T-helper 22 cell (primary cell): ENCODE measurements at places on chromosomes 3 and 15.

DNA sequence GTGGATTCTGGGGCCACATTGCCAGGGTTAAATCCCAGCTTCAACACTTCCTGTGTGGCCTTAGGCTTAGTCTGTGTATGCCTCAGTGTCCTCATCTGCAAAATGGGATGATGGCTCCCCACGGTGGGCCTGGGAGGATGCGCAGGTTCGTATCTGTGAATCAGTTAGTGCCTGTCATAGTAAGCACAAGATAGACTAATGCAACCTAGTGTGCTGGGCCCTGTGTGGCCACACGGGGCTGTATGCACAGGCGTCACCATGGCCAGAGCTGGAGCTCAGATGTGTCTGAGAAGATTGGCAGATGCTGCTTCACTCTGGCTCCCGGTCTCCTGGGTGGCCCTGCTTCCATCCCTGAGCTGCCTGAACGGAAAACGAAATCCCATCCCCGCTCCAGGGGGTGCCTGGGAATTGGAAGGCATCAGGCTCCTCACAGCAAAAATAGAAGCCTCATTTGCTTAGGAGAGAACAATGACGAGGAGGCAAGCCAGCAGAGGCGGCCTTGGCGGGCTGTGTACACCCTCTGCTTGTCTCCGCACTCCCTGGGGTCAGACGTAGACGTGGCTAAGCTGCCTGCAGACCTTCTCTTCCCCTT, 103.6 kb downstream of the APBA2 start:
- DNase-seq: no peak

- no peak for DNase-seq
These were observed 12.3 kb upstream of the PDZRN3 start for GRCh38 chr3:73637042-73637441.

- DNase-seq: no peak
These were observed 38.5 kb downstream of the EXOG start for GRCh38 chr3:38534604-38535003.

DNA sequence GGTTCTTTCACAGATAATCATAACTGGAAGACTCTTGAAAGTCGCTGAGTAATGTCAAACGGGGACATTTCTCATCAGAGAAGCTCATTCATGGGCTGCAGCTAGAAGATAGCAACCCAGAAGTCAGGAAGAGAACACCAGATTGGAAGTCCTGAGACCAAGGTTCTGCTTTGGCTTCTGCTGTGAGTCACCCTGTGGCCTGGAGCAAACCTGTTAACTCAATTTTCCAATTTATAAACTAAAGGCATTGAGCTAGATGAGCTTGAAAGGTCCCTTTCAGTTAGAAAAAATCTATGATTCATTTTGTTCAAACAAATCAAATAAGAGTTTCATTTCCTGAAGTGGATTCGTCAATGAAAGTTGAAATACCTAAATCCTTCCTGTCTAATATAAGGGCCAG, 402.2 kb downstream of the EPHB1 start:
- no peak for DNase-seq

GRCh38 chr3:103585809-103586208, 1151.0 kb downstream of the ZPLD1 start:
- no peak for DNase-seq

- no peak for DNase-seq
These were observed 61.5 kb upstream of the TPM1 start for GRCh38 chr15:62981071-62981470.
